ENCODE measurements at places on chromosomes 16 and 17. TPM values are rescaled to one million over a fixed set of nuclear protein-coding genes. Genes with fewer than 3 reads are reported as not detected.

DNA sequence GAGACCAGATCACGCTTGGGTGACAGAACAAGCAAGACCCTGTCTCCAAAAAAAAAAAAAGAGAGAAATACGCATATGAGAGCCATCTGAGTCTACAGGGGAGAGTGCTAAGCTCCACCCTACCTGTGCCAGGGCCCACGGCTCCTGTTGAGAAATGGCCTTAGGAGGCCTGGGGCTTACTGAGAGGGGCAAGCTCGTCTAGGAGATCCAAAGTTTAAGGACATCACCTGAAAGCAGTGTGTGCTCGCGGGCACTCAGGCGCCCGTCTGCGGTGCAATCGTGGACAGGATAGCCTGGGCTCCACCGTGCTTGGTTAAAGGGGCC, 14.5 kb upstream of the BAIAP2 start:
- DNase-seq: no peak

GRCh38 chr17:12007466-12007865, 10.2 kb upstream of the ZNF18 start:
- DNase-seq: no peak

- DNase-seq: peak; percentile 80
Measured at GRCh38 chr16:88924834-88925539, 52.0 kb downstream of the CBFA2T3 start.

- no peak for DNase-seq
Measured at GRCh38 chr17:1830288-1830687, 483 bp downstream of the RPA1 start.

GRCh38 chr16:3106205-3106928, 6.0 kb upstream of the ZNF205 start:
- DNase-seq: peak; percentile 80

DNA sequence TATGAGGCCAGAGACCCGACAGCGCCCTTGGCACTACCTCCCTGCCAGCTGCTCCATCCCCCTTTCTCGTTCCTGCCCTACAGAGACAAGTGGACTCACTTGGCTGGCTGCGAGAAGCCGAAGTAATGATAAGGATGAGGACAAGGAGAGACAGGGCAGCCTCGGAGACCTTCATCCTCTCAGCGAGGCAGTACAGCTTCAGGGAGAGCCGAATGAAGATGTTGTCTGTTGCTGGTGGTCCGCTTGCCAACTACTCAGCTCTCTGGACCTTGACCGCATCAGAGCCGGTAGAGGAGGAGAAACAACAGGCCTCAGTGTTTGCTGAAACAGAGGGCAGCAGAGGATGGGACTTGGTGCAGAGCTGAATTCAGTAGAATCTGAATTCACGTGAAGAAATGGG, at the start of gene CCL16:
CCL16 (minus strand) TSS at position 252 of the 400 bp plus-strand sequence; CDS start at position 175, 77 bp downstream.
- DNase-seq: no peak

KPNA2 gene
- total RNA-seq: 89.0 TPM

SPECC1 gene
- total RNA-seq: 1.0 TPM

USP43 gene
- total RNA-seq: 0.13 TPM

CCDC78 gene
- total RNA-seq: 0.76 TPM

Measured in dermis microvascular lymphatic vessel endothelial cell (primary cell).